ENCODE measurements at places on chromosomes 7 and 10. TPM values are rescaled to one million over a fixed set of nuclear protein-coding genes. Genes with fewer than 3 reads are reported as not detected.

Gene SH2D4B
- total RNA-seq, result not detected

Gene COBL
- total RNA-seq, result 0.09 TPM

Gene KIAA1217
- 0.43 TPM for total RNA-seq

Gene HTR5A
- not detected for total RNA-seq

Gene ENTPD7
- total RNA-seq, result 30.4 TPM

Gene RINT1
- 10.8 TPM for total RNA-seq

Gene CTBP2
- total RNA-seq, result 48.5 TPM

Gene SLC13A4
- total RNA-seq, result not detected

Gene C10orf105
- under 0.01 TPM for total RNA-seq

Gene LIPF
- not detected for total RNA-seq

Gene ACBD7
- total RNA-seq, result 0.43 TPM

Gene SYT15
- 0.92 TPM for total RNA-seq

Gene NKX1-2
- not detected for total RNA-seq

Gene ACSL5
- 1.7 TPM for total RNA-seq

Gene CRTAC1
- not detected for total RNA-seq

Gene AASS
- total RNA-seq, result 37.8 TPM

Gene MYH16
- total RNA-seq, result not detected

Gene BNIP3
- total RNA-seq, result 86.6 TPM

Gene AGR3
- total RNA-seq, result not detected

Gene ZNF786
- 3.0 TPM for total RNA-seq

Gene RPEL1
- under 0.01 TPM for total RNA-seq

Gene RNF148
- 0.74 TPM for total RNA-seq

Gene ANK3
- 3.3 TPM for total RNA-seq

Gene DENND11
- total RNA-seq, result 9.4 TPM

Gene UPK3BL1
- 12.9 TPM for total RNA-seq

Gene USP6NL
- 8.7 TPM for total RNA-seq

Gene NAT16
- total RNA-seq, result not detected

Gene IGFBP1
- 0.14 TPM for total RNA-seq
